ENCODE measurements at places on chromosomes 5 and 9.

DNA sequence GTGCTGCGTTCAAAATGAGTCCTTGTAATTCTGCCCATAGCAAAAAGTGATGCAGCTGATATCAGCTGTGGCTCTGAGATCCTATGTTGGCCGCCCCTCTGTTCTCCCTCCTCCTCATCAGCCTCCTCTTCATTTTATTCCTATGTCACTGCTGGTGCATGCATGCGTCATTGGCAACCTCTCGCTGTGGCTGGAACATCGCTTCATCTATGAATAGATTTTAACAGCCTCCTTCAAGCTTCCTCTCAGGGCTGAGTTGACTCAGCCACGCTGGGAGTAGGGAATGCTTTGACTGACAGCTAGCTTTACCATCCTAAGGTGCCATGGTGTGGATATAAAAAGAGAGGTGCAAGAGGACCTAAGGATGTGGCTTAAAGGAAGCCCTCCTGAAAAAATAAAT lies 303.5 kb downstream of the PLK2 start:
- peak; percentile 31 for DNase-seq

GRCh38 chr5:129664336-129664937 lies 83.5 kb upstream of the MINAR2 start:
- peak; percentile 15 for DNase-seq

GRCh38 chr5:125059255-125060002 lies 313.0 kb upstream of the ZNF608 start:
- peak; percentile 87 for DNase-seq

GRCh38 chr5:124951661-124952060 lies 205.2 kb upstream of the ZNF608 start:
- DNase-seq, result no peak

DNA sequence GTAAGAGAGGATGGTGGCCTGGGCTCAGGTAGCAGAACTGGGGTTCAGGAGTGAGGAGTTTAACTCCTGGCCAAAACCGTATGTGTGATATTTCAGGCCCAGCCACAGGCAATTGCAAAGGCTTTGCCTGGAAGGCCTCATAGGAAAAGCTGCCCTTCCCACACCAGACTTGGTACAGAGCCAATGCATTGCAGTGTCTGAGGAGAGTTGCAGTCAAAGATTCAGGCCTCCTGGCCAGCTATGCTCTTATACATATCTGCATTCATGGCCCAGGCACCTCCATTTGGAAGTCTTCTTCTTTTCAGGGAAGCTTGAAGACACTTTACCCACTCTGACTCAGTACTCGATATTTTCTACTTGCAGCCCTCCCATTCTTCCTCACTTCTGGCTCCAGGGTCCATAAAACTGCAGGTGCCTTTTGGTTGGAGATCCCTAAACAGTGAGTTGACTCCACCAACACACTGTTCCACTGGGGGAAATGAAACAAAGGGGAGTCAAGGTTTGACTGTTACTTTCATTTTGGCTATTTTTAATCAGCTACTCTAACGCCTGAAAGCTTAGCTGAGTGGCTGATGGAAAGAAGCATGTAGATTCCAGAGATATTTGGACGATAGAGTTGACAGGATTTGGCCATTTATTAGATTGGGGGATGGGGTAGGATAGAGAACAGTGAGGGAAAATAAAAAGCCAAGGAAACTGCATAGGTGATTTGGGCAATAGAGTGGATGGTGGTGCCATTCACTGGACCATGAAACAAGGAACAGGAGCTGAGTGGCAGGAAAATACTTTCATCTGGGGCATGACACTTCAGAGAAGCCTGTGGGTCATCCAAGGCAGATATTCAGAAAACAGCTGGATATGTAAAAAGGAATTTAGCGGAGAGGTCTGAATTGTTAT lies 30.6 kb upstream of the IL33 start:
- no peak for DNase-seq

Measured in astrocyte of the cerebellum (primary cell).